ENCODE measurements at places on chromosomes 11 and 22.

DNA sequence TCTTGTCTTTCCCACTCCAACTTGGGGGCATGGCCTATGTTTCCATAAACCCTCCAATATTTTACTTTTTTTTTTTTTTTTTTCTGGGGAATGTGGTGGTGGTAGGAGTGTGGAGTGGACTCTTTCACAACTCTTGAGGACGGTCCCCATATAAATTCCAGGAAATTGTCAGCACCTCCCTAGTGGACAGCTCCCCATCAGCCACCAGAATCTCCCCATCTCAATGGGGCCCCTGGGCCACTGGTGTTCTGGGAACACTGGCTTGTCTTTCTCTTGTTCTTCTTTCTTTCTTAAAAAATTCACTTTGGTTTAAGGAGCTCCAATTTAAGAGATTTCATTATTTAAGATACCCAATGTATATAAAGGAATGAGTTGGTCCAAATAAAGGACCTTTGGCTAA is 74.1 kb downstream of the ADM start:
- no peak for DNase-seq

GRCh38 chr22:48802576-48802975 is 1025.1 kb downstream of the BRD1 start:
- no peak for DNase-seq

GRCh38 chr11:61507962-61508861 is at the start of gene LRRC10B:
Gene LRRC10B (plus strand): TSS chr11:61508749. CDS start chr11:61508999, 250 bp downstream.
- DNase-seq = no peak

DNA sequence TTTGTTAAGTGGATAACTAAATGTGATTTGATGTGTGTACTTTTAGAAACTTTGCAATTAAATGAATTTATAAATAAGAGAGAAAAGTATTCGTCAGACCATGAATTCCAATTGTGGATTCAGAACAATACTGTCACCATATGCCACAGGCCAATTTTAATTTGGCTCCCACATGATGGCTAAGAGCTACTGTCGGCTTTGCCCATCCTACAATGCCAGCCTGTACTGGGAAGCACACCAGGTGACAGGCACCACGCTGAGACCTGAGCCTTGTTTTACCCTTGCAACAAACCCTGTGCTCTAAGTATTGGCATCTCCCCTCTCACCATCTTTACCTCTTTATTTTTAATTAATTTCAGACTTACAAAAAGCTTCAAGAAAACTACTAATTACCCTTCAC is 14.0 kb downstream of the RAB30 start:
- no peak for DNase-seq

GRCh38 chr11:92841719-92842118 is 127.7 kb upstream of the MTNR1B start:
- no peak for DNase-seq

GRCh38 chr11:117873828-117874125 is 2.7 kb downstream of the FXYD6 start:
- no peak for DNase-seq

DNA sequence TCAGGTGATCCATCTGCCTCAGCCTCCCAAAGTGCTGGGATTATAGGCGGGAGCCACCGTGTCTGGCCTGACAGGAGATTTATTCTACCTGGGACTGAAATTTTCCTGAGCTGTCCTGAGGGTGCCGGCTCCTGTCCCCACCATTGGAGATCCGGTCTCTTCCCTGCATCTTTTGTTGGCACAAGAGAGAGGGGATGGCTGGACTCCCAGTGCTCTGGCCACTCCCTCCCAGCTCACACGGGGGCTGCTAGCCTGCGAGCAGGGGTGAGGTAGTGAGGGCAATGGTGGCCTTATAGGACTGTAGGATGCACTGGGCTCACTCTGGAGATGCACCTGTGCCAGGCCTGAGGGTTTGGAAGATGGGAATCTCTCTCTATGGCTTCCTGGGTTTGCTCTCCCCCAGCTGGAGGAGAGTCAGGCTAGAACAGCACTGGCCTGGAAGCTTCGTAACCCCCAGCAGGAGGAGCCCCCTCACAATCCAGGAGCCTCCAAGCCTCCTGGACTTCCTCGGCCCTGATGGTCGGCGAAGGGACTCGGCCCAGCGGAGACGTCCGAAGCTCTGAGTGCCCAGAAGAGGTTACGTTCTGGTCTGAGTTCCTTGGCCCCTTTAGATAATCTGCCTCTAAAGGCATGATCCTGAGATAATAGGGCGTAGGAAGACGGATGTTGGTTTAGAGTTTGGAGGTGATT is 106.4 kb downstream of the NECTIN1 start:
- DNase-seq = no peak

DNA sequence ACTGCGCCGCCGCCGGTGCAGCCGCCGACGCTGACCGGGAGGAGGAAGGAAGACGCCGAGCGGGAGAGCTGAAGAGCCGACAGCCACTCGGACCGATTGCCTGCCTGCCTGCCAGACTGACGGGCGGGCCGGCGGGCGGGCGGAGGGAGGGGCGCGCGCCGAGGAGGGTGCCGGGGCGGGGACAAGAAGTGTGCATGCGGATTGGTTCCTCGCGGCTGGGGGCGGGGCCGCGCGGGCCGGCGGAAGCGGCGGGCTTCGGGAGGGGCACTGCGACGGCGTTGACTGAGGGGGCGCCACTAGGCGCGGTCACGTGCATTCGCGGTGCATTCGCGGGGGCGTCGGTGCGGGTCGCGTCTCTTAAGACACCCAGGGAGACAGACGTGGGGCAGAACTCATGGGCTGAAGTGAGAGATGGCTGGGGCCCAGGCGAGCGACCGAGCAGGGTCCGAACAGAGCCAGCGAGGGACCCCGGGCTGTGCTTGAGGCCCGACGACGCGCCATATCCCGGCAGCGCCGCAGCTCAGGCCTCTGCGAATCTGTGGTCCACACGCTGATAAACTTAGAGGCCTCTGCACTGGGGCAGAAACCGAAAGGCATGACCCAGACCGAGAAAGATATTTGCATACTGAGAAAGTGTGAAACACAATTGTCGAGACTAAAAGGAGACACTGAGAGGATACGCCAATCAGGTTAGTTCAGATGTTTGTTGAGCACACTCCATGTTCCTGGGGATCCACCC is at the start of gene MAPK1:
Gene MAPK1, minus strand, starts transcription at position 118 of the 739 bp plus-strand sequence. CDS start 205 bp downstream, outside the sequence.
- DNase-seq = peak; percentile 92

DNA sequence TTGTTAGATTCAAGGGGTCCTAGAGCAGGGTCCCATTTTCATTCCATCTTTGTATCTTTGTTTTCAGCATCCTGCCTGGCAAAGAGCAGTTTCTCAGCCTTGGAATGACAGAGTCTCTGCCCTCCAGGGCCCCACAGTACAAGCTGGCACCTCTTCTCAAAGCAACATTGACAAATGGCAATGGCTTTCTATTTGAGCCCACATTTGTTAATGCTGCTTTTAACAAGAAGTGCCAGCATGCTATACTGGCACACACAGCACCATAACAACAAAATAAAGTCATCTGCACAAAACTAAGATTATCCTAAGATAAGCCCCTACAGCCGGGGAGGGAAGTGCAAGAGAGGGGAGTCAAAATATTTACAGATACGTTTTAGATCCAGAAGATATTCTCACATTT is 309.7 kb upstream of the C11orf87 start:
- no peak for DNase-seq

DNA sequence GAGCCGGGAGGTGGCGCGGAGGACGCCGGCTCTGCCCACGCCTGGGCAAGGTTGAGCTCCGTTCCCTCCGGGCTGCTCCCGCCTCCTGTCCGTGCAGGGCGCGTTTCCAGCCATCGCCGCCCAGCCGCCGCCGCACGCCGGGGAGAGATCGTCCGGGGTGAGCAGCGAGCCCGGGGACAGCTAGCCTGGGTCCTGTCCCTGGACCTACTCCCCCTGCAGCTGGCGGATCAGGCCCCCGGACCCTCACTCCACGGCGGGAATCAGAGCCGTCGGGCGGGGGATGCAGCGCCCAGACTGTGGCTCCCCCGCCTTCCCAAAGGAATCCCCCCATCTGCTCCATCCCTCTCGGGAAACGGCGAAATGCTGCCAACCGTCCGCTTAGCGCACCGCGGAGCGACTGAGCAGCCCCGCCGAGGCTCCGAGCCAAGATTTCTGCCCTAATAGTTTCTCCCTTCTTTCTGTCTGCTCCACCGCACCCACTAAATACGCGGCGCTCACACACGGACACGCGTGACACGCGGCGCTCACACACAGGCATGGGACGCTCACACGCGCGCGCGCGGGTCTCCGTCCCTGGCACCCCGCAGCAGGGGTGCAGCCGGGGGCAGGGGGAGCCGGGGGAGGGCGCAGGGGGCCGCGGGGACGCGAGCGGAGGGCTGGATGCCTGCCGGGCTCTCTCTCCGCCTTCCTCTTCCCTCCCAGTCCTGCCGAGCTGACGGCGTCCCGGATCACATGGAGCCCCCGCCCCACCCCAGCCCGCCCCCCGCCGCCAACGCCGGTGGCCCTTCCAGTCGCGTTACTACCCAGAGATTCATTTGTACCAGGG is at the start of gene KCNJ5:
Gene KCNJ5, plus strand, starts transcription at position 814 of the 826 bp plus-strand sequence. CDS start 19,918 bp downstream, outside the sequence.
- DNase-seq = no peak

Data from stimulated activated CD4-positive, alpha-beta T cell treated with anti-CD3 and anti-CD28 coated beads, Interleukin-2, amount 100 ng/mL, for 48 hours (primary cell).